GM12891 (cell line): ENCODE measurements at places on chromosomes 16 and 17.

DNA sequence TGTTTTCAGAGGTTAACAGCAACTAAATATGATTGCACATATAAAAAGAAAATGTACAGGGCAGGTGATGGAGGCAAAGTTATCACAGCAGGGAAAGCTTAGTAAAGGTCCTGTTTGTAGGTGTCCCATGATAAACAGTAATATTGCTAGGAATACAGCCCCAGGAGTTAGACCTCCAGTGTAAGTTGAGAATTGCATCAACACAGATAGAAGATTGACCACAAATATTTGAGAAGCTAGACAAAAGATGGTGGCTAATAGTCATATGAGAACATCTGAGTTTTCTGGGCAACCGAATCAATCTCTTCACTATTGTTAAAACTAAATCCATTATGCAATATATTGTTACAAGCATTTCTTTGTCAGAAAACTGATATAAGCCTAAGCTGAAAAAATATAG, 152.6 kb downstream of the CDH11 start:
- no peak for DNase-seq

GRCh38 chr17:49372425-49372824, 10.4 kb upstream of the ZNF652 start:
- DNase-seq, result no peak

DNA sequence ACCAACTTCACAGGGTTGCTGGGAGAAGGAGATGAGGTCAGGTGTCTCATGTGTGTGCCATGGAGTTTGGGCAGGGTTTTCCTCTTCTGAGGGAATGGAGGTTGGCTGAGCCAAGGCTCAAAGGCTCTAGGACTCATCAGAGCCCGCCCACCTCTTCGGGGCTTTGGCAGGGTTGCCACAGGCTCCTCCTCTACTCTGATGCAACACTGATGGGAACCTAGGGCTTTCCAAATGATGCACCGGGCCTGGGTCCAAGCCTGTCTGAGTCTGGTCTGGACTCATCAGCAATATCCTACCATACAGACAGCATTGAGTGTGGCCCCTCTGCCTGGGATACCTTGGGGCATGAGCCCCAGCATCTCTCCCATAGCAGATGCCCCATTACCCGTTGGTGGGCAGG, 59.5 kb upstream of the LHX1 start:
- no peak for DNase-seq

DNA sequence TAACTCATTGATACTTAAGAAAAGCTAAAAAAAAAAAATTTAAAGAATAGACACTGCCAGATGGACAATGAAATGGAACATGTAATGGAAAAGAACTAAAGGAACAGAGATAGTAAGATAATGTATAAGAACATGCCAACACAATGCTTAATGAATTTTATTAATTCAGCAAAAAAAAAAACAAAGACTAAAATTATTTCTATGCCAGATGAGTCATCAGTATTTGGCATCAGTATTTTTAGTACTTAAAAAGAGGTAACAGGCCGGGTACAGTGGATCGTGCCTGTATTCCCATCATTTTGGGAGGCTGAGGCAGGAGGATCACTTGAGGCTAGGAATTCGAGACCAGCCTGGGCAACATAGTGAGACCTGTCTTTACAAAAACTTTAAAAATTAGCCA, 168.5 kb downstream of the CYB561 start:
- no peak for DNase-seq

DNA sequence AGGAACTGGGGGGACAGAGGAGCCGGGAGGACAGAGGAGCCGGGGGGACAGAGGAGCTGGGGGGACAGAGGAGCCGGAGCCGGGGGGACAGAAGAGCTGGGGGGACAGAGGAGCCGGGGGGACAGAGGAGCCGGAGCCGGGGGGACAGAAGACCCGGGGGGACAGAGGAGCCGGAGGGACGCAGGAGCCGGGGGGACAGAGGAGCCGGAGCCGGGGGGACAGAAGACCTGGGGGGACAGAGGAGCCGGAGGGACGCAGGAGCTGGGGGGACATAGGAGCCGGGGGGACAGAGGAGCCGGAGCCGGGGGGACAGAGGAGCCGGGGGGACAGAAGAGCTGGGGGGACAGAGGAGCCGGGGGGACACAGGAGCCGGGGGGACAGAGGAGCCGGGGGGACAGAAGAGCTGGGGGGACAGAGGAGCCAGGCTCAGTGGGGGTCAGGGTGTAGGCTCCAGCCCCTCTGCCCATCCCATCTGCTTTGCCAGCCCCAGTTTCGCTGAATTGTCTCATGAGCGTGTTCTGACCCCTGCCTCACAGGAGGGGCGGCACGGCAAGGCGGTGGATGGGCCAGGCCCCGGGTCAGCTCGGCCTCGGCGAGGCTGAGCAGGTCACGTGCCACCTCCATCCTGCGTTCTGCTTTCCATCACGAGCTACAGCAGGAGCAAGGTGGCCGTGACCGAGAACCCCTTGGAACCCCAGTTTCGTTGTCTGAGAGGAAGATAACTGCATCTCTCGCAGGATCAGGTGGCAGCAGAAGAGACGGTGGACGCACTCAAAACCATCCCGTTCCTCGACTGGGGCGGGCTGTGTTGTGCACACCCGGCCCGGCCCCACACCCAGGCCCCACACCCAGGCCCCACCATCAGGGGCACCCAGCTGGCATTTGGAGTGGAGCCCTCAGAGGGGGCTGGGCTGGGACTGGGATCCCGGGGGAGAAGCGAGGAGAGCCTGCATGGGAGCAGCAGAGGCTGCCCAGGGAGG, 26.1 kb upstream of the CBFA2T3 start:
- no peak for DNase-seq

- no peak for DNase-seq
Measured at GRCh38 chr17:32483451-32484019, 3.3 kb upstream of the CDK5R1 start.

DNA sequence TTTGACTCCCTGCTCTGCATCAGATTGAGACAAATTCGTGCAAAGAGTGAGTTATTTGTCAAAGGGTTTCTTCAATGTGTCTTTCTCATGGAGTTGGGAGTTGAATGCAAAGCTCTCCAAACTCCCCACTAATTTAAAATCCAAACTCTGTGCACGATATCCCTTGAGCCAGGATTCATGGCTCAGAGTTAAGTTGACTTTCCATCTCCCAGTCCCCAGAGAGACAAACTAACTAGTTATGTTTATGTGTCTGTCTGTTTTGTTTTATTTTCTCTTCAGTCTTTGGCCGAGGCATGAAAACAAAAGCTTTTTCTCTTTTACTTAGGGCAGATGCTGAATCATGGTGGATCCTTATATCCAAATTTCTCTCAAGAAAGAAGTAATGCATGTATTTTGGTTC, 570.0 kb upstream of the CDH5 start:
- no peak for DNase-seq

- DNase-seq, result no peak
Measured at GRCh38 chr17:297758-298157, 54.8 kb downstream of the RPH3AL start.

DNA sequence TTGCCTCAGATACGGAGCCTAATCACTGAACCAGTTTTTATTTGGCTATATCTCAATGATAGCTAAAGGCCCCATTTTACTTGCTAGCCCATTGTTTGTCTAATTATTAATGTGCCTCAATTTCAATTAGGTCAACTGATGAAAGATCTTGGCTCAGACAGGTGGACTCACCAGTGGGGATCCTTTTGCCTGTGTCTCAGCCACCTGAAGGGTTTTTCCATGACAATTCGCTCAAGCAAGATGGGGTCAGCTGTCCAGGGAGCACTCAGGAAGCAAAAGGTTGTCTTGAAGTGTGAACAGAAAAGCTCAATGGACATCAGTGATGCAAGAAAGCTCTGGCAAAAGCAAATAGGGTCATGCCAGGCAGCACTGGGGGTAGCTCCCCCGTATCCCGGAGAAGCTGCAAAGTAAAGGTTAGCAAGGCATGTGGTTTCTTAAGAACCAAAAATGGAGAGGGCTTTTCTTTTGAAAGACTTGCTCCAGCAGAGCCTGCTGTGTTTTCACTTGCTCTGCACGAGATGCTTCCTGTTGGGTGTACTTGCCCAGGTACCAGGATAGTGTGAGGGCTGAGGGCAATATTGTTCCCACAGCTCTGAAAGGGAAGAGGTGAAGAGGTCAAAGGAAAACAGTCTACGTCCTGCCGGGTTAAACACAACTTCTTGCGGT, 541.2 kb upstream of the CDH5 start:
- no peak for DNase-seq

DNA sequence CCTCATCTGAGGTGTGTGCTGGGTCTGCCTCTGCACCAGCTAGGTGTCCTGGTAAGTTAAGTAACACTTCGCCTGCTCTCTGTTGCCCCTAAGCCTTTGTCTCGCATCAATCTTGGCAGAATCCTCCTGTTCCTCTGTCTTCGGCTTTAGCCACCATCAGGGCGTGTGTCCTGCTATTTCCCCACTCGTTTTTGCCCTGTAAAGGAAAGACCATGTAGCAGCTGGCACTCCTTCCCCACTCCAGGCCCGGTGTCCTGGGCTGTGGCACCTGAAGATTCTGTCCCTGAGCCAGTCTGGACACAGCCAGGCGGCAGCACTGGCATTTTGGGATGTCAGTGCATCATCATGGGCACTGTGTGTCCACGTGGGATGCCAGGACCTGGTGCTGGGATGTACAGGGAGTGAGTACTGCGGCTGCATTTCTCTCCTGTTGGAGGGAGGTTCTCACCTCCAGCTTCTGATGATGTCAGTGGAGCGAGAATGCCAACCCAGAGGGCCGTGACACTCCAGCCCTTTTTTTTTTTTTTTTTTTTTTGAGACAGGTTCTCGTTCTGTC, 26.2 kb upstream of the FOXK2 start:
- DNase-seq, result no peak

- DNase-seq, result no peak
Measured at GRCh38 chr16:86307514-86307903, 202.8 kb upstream of the FOXF1 start.

GRCh38 chr17:5701381-5701780, 117.1 kb upstream of the NLRP1 start:
- no peak for DNase-seq

DNA sequence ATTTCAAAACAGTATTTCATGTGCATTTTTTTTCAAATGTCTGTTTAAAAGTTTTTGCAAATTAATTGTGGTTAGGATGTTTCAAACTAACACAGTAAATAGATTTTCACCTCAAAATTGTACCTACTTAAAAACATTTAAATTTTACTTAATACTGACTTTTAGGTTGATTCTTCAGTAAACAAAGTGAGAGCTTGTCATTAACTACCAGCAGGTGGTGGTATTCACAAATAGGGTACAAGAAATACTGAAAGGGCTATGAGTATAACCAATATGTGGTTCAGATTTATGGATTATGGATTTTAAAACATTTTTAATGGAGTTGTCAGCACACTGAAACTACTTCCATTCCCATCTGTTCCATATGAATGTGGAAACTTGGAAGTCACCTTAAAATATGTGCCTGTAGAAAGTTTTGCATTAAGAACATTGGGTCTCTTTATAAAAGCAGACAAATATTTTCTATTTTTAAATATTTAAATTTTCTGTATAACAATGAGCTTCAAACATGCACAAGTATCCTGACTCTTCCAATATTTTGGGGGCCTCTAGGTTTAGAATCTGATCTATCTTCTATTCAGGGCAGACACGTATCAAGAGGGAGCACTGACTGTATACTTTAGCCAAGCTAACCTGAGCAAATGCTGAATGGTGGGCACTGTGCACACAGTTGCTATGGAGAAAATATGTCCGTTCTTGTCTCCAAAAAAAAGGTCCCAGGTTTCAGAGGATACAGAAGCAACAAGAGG, 155.6 kb downstream of the SNX11 start:
- no peak for DNase-seq

DNA sequence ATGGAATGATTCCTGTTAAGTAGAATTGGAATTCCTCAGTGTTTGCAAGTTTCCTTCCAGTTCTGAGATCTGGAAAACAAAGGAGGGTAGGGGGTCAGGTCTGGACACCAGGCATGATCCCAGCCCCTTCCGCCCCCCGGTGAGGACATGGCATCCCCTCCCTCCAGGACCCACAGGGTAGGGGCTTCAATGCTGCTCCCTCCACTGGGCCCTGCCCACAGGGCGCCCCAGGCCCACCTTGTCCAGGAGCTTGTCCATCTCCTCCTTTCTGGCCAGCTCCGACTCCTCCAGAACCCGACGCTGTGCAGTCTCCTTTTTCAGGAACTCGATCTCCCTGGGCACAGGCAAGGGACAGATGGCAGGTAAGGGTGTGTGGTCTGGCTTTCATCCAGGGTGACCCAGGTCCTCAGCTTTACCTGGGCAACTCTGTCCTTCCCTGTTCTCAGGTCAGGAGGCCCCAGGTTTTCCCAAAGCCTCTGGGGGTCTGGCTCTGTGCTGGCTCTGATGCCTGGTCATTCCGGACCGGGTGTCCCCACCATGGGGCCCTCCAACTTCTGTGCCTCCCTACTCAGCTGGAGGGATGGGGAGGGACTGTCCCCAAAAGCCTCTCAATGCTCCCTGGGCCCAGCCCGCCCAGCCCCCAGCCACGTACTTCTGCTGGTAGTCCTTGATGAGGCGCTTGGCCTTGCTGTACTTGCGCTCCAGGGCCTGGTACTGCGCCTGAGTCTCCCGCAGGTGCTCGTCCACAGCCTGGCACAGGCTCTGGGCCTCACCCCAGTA, 5.5 kb upstream of the SAMD14 start:
- no peak for DNase-seq

DNA sequence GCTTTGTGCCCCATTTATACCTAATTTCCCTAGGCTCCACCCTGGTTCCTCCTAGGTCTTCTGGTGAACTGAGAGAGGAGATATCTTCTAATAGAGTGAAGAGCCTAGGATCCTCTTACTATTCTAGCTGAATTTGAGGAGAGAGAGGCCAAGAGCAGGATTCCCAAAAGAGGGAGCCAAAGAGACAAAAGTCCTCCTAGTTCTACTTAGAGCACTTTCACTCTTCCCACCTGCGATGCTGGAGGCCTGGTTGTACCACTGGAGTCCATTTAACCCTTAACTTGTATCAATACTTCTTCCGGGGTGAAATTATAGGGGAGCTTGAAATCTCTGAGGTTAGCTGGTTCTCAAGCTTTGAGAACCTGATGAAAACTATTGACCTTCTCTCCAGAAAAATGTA, 3.4 kb upstream of the SSH2 start:
- no peak for DNase-seq

DNA sequence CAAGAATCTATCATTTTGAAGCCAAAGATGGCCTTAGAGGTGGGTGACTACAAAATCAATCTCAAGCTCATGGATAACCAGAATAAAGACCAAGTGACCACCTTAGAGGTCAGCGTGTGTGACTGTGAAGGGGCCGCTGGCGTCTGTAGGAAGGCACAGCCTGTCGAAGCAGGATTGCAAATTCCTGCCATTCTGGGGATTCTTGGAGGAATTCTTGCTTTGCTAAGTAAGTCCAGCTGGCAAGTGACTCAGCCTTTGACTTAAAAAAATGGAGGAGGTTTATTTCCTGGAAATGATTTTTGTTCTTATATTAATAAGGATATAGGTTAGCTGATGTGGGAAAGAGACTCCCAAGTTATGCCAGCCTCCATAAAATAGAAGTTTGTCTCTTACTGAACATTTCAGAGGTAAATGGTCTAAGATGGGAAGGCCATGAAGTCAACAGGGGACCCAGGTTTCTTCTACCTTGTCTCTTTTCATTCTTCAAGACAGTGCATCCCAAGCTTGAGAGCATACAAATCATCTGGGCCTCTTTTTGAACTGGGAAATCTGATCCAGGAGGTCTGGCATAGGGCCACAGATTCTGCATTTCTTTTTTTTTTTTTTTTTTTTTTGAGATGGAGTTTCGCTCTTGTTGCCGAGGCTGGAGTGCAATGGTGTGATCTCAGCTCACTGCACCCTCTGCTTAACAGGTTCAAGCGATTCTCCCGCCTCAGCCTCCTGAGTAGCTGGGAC, 19.8 kb upstream of the TANGO6 start:
- DNase-seq, result no peak
